ENCODE measurements at places on chromosomes 1 and 21.

- no peak for DNase-seq
Measured at GRCh38 chr1:165235155-165235776, 121.2 kb downstream of the LMX1A start.

DNA sequence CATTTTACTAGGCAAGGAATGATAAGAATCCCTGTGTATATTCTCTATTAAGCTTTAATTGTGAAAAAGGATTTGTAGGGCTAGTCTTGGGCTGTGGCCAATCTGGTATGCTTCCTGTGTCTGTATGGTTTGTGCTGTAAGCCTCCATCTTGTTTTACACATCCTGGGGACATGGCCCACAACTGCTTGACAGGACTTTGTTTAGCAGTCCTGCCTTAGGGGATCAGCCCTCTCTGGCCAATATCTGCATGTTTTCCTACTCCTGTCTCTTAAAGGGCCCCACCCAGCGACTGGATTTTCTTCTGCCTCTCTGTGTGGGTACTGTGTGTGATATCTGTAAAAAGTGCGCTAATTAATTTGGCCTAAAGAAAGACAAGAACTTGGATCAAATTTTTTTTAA, 813.2 kb downstream of the PLA2G4A start:
- DNase-seq, result no peak

GRCh38 chr1:208108213-208108608, 136.0 kb downstream of the PLXNA2 start:
- DNase-seq, result no peak

DNA sequence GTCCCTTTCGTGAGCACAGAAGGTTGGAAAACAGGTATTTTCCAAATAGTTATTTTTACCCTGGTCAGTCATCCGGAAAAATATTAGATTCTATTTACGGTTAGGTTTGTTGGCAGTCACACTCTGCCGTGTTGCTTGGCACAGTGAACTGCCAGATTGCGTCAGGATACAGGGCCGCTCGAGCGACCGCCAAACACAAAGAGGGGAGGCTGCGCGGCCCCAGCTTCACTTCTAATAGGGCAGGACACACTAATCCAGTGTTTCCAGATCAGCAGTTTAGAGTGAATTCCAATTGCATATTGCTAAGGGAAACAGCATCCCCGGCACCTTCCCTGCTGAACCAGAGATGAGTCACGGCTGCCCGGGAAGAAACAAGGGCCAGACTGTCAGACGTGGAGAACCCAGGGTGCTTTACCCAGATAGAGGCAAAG, 22.9 kb downstream of the UMODL1 start:
- DNase-seq, result no peak

DNA sequence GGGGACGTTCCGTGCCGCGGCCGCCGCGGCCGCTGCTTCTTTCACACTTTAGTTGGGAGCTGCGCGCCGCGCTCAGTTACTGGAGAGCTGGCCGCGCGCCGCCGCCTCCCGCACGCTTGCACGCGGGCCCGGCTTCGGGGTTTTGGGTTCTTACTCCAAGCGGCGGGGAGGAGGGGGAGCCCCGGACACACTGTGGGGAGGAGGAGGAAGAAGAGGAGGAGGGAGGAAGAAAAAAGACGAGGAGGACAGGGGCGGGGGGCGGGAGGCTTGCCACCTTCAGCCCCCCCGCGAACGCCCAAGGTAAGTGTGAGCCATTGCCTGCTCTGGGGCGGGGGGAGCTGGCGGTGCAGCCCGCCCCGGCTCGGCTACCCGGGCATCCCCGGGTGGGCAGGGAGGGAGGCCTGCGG, 243 bp downstream of the C1orf21 start:
- DNase-seq, result no peak

DNA sequence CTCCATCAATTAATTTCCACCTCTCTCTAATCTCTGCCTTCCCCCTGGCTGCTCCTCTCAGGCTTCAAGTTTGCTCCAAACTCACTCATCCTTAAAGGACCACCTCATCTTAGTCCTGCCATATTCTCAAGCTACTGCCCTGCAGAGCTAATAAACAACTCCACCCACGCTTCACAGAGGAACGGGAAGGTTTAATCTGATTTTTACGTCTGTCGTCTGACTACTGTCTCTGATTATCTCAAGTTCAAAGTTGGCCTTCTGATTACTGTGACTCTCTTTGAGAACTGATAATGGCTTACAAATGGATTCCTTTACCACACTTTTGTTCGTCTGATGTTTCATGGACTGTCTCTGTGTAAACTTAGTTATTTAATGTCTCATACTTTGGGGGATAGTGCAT, 7.6 kb upstream of the CPT2 start:
- no peak for DNase-seq

DNA sequence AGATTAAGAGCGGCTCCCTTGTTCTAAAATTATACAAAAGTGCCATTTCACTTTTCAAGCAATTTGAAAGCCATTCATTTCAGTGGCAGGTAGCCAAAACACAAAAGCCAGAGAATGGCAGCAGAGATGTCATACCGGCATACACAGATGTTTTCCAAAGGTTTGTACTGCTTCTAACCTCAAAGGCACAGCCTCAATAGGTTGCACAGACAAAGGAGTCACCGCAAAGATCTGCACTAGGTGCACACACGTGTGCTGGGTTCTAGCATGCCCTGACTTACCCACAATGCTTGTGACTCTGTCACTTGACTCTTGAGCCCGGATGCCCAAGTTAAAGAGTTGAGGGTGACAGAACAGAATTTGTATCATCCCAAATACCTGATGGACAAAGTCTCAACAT, 448.9 kb upstream of the ADGRL2 start:
- DNase-seq, result no peak

- DNase-seq, result no peak
Measured at GRCh38 chr1:162446946-162447345, 35.0 kb upstream of the SH2D1B start.

DNA sequence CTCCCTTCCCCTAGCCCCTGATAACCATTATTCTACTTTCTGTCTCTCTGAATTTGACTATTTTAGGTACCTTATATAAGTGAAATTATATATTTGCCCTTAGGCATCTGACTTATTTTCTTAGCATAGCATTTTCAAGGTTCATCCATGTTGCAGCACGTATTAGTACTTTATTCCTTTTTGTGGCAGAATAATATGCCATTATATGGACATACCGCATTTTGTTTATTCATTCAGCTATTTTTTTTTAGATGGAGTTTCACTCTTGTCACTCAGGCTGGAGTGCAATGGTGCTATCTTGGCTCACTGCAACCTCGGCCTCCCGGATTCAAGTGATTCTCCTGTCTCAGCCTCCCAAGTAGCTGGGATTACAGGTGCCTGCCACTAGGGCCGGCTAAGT, 326.2 kb upstream of the PLXNA2 start:
- no peak for DNase-seq

GRCh38 chr1:30197639-30198450, 525.5 kb downstream of the MATN1 start:
- DNase-seq, result no peak

- DNase-seq, result no peak
Measured at GRCh38 chr1:36522461-36523229, 39.9 kb upstream of the CSF3R start.

DNA sequence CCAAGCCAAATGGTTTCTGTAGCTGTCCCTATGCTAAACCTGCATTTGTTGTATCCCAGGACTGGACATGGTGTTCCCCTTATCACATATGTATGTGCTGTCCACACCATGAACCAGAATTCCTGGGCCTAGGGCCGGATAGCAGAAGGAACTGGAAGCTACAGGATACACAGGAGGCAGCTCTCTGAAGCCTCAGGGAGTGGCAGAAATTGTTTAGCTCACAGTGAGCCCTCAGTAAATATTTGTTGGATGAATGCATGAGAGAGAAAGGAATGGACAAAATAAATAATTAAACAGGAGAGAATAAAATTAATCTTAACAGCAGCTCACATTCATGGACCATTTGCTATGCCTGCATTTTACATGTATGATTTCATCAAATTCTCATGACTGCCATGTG, 2.1 kb downstream of the NIPAL3 start:
- no peak for DNase-seq

DNA sequence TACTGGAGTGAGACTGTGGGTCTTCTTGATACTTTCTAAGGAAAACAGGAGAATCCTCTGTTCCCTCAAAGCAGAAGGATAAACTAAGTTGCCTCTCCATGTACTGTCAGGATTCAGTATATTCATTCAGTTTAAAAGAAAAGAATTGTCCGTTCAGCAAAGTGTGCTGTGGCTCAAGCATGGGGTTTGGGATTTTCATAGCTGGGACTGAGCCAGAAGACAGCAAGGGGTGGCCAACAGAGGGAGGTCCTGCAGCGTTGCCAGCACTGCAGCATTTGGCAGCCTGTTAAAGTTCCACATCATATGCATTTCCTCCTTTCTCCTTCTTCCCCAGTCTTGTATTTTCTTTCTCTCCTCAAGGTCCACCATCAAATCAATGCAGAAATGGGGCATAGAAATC, 75.1 kb downstream of the DTL start:
- no peak for DNase-seq

GRCh38 chr1:203186446-203187303, at the start of gene CHI3L1:
CHI3L1 (minus strand) TSS chr1:203186704; CDS start chr1:203186623, 81 bp downstream.
- no peak for DNase-seq

GRCh38 chr1:168347630-168348029, 67.0 kb downstream of the TBX19 start:
- DNase-seq, result no peak

GRCh38 chr1:61079296-61079897, 3.0 kb upstream of the NFIA start:
- no peak for DNase-seq

DNA sequence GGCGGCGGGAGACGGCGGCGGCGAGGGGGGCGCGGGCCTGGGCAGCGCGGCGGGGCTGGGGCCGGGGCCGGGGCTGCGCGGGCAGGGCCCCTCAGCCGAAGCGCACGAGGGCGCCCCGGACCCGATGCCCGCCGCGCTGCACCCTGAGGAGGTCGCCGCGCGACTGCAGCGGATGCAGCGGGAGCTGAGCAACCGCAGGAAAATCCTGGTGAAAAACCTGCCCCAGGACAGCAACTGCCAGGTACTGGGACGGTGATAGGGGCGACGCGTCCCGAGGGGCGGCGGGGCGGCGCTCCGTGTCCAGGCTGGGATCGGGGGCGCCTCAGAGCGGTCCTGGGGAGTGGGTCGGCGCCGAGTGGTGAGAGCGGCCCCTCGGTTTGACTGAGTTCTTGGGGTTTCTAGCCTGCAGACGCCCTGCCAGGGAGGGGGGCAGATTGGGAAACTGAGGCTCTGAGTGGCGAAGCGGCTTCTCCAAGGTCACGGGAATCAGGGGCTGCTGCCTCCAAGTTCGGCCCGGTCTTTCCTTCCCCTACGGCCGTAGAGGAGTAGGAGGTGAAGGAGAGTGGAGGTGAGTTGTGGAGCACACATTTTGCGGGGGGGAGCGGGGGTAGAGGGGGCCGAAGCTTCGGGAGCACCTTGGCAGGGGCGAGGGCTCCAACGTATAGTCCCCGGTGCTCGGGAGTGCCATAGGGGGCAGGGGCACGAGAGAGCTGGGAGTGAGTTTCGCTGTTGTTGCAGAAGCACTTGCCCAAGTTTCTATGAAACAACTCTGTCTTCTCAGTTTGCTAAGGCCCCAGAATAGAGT, 508 bp downstream of the RAVER2 start:
- DNase-seq, result no peak

All from stimulated activated CD4-positive, alpha-beta T cell treated with anti-CD3 and anti-CD28 coated beads, TNF-alpha, amount 100 ng/mL, for 24 hours (primary cell).